Fibroblast of lung (primary cell): ENCODE measurements at places on chromosomes 4 and X.

GRCh38 chr4:168019019-168019651 lies 73.2 kb upstream of the ANXA10 start:
- no peak for DNase-seq

DNA sequence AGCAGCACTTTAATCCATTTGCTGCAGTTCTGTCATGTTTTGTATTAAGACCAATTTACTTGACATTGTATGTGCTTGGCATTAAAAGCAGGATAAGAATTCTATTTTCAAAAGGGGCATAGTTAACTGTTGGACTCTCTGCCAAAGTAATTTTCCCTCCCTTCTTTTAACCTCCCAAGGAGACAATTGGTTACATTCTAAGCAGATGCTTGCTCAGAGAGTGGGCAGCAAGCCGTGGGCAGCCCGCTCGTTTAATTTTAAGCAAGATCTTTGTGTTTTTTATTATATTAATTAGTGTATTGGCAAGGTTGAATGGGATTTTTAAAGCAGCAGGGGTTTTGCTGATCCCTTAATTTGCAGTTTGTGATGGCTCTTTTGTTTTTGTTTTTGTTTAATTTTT lies 37.1 kb upstream of the KLHL8 start:
- no peak for DNase-seq

DNA sequence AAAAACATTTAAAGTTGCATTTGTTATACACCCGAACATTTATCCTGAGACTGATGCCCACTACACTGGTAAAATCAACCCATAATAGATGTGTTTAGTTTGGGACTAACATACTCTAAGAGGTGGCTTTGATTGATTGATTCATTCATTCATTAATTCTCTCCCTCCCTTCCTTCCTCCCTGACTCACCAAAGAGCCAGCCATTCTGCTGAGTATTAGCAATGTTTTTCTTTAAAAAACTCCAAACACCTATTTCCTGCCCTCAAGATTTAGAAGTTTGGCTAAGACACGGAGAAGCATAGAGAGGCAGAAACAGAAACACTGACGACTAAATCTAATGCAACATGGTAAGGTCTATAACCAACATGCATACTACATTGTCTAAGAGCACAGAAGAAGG lies 88.9 kb downstream of the RASL11B start:
- DNase-seq = no peak

DNA sequence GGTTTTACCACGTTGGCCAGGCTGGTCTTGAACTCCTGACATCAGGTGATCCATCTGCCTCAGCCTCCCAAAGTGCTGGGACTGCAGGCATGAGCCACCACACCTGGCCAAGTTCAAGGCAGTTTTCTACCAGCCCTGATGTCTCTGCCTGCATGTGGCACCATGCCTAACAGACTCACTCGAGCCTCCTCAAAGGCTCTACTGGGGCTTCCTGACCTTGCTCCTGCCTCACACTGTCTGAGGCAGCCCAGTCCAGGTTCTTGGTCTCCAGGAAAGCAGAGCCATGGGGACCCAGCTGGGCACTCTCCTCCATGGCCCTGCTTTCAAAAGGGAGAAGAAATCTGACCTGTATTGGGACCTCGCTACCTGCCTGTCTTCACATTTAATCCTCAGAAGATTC lies 286.9 kb downstream of the EVC2 start:
- no peak for DNase-seq

- DNase-seq = no peak
Observed at GRCh38 chrX:95441836-95442235, 1242.8 kb upstream of the DIAPH2 start.

DNA sequence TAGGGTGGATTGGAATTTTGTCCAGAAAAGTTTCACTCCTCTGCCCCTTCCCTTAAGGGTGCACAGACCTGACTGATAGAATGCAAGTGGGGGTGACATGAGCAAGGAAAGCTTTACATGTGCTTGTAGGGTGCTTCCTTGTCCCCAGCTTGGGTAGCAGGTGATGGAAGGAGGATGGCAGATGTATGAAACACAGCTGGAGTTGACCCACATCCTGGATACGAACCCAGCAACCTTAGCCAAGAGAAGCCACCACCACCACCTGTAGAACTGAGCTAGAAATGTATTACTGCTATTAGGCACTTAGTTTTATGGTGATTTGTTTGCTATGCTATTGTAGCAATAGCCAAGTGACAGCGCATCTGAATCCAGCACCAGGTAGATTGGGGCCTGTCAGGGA lies 227.4 kb downstream of the HS3ST1 start:
- DNase-seq = no peak

- DNase-seq = no peak
Observed at GRCh38 chr4:3773552-3774001, 7.4 kb downstream of the ADRA2C start.

DNA sequence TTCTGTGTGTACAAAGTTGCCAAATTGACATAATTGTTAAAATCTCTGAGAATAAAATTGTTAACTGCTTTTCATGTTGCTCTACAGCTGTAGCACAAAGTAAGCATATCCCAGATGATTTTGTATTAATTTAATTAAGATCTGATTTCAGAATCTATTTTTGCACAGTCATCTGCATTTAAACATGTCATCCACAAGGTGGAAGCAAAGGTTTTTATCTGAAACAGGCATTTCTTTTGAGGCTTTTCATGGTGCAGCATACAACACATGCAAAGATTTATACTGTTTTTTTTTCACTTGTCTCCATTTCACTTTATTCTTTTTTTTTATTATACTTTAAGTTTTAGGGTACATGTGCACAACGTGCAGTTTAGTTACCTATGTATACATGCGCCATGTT lies 51.2 kb downstream of the GC start:
- DNase-seq = peak; percentile 56

- no peak for DNase-seq
Observed at GRCh38 chrX:151386838-151387459, 10.1 kb upstream of the VMA21 start.

GRCh38 chr4:73421708-73422457 lies 14.1 kb upstream of the AFP start:
- no peak for DNase-seq

GRCh38 chr4:1960170-1960825 lies 48.5 kb downstream of the NELFA start:
- peak; percentile 52 for DNase-seq
